ENCODE measurements at places on chromosomes 7 and 10.

GRCh38 chr10:79069325-79070080 lies 737 bp downstream of the ZMIZ1 start:
- no peak for DNase-seq

DNA sequence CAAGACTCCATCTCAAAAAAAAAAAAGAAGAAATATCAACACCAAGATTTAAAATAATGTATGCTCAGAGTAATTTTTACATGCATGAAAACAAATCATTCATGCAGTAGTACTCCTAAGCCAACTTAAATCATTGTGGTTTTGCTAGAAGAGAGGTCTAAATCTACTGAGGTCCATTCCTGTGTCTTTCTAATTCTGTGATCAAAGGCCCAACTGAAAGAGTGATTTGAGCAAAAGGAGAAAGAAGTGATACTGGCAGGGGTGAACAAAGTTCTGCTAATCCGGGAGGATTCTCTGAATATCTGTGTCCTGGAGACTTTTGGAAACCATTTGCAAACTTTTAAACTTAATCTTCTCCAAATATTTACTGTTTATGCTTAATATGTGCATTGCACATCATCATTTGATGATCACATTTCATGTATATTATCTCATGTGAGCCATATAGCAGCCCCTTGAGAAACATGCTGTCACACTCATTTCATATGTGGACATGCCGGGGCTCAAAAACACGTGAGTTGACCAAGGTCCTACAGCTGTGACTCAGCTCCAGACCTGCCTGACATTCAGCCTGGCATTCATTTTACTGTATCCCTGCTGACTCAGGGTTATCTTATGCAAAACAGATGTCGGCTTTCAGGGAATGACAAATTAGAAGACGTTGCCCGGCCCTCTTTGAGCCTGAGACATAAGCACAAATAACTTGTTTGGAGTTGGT lies 76.4 kb downstream of the FAM107B start:
- no peak for DNase-seq

GRCh38 chr7:150897502-150898474 lies 45.5 kb downstream of the AOC1 start:
- no peak for DNase-seq

DNA sequence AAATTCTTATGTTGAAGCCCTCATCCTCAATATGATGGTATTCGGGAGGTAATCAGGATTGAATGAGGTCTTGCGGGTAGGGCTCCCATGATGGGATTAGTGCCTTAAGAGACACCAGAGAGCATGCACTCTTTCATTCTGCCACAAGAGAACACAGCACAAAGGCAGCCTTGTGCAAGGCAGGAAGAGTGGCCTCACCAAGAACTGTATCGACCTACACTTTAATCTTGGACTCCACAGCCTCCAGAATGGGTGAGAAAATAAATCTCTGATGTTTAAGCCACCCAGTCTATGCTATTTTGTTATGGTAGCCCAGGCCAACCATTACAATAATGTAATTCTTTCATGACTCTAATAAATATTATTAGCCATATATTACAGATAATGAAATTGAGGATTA lies 8.4 kb downstream of the SEM1 start:
- DNase-seq: no peak

GRCh38 chr7:74371381-74372341 lies 82.0 kb upstream of the GTF2IRD1 start:
- DNase-seq: no peak

DNA sequence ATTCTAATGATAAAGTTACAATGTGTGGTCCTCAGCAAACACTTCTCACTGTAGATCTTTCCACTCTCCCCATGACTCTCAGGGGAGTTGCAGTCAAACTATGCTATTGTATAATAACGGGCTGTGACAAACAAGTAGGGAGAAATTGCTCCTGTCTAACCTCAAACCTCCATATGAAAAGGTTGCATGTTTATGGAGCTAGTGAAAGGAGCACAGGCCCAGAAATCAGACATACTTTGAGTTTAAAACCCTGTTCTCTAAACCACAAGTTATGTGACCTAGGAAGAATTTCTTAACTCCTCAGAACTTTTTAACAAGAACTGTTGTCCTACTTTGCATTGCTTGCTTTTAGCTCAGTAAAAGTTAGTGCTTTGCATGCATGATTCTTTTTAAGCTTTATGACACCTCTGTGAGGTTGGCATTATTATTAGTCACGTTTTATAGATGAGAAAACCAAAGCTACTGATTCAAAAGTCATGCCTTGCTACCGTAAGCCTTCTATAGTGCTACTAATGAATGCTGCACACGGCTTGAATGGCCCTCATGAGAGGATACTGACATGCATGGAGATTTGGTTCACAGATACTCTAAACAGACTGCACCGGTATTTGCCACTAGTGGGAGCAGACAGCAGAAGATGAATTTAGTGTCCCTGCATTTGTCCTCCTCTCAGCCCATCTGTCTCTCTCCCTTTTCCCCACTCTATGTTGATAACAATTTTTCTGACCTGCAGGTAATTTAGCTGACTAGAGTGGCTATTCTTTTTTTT lies 129.5 kb upstream of the PCGF5 start:
- no peak for DNase-seq

DNA sequence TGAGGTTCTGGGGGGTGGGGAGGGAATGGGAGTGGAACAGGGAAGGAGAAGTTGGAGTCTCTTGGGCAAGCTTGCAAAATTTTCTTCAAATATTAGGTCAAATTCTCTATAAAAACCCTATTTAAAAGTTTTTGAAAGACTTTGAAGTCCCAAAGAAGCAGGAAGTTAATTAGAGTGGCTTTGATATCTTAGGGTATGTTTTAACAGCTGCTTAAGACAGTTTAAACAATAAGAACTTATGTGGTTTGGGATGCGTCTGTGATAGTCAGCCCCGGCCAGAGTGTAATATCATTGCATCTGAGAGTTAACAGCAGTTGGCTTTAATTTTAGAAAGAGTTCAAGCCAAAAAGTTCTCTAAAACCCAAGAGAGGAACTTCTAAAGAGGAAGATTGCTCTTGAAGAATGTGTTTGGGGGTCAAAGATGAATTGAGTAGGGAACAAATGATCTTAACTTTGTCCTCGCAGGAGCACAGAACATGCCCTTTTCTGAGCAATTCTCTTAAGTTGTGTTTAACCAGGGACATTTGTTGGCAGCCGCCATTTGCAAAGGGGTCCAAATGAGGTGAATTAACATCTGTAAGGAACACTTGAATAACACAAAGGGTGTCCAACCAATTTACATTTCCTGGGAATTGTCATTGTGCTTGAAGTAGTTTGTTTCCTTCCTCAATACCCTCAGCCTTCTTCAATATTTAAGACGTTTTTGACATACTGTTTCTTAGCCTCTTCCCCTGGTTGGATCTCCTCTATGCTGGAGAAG lies 182.4 kb downstream of the PTEN start:
- DNase-seq: no peak

- no peak for DNase-seq
Observed at GRCh38 chr10:128237710-128238109, 111.5 kb upstream of the MKI67 start.

DNA sequence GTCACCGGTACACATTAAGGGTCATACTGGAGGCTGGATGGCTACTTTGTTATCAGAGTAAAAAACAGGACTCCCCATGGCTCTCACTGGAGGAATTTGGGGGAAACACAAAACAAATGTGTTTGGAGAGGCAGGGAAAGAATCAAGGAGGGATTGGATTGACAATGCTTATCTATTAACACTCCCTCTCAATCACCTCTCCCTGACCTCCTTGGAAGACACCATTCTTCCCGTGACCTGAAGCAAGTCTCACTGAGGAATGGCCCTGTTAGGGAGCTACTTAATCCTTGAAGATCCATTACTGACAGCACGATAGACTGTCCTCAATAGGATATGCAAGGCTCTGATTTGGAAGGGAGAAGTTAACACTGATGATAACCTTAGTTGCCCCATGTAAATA lies 242.1 kb upstream of the PTN start:
- no peak for DNase-seq

- DNase-seq: no peak
Observed at GRCh38 chr10:123808286-123808685, 83.3 kb downstream of the CPXM2 start.

- no peak for DNase-seq
Observed at GRCh38 chr10:94485094-94485493, 60.5 kb upstream of the HELLS start.

DNA sequence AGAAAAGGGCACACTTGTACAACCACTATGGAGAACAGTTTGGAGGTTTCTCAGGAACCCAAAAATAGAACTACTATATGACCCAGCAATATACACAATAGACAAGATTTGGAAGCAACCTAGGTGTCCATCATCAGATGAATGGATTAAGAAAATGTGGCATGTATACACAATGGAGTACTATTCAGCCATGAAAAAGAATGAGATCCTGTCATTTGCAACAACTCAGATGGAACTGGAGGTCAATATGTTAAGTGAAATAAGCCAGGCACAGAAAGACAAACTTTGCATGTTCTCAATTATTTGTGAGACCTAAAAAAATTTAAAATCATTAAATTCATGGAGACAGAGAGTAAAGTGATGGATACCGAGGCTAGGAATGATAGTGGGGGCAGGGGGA lies 118.8 kb downstream of the ZNF467 start:
- DNase-seq: no peak

DNA sequence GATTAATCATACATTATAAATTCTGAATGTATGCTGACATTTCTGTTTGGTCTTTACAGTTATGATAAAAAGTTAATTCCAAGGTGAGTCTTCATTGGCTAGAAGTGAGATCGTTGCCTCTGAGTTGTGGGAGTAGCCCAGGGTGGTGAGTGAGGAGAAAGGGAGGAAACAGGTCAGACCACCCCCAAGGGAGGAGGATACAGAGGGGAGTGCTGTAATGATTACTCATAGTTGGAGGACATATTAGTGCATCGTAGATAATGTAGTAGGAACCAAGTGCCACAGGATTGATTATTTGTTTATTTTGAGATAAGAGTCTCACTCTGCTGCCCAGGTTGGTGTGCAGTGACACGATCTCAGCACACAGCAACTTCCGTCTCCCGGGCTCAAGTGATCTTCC lies 672.2 kb downstream of the INHBA start:
- DNase-seq: no peak

DNA sequence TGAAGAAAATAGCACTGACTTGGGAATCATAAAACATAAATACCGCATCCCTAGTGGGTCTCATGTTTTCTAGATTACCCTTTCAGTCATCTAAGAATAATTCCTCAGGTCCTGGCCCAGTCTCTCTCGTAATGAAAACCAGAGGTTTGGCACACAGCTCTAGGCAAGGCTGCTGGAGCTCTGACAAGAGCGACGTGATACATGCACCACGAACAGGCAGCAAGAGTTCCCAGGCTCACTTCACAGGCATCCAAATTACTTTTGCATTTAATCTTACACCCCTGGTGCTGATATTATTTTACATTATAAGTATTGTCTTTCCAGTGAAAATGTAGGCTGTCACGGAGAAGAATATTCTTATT lies 105.2 kb downstream of the THSD7A start:
- DNase-seq: no peak

- DNase-seq: no peak
Observed at GRCh38 chr7:24705461-24705954, 51.8 kb downstream of the GSDME start.

DNA sequence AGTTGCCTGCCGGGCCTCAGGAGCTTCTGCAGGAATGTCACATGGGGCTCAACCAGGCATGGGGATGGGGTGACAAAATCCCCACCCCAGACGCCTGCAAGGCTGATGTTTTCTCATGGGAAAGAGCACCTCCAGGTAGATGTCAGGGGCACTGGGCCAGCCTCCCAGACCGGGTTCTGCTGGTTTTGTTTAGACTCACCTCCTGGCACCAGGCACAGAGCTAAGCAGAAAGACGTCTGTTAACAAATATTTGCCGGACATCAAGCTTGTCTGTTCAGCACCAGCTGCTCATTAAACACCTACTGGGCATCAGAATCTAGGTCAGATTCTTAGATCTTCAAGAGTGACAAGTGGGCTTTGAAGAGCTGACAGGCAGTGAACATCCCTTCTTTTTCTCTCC lies 34.9 kb upstream of the TCERG1L start:
- DNase-seq: no peak

DNA sequence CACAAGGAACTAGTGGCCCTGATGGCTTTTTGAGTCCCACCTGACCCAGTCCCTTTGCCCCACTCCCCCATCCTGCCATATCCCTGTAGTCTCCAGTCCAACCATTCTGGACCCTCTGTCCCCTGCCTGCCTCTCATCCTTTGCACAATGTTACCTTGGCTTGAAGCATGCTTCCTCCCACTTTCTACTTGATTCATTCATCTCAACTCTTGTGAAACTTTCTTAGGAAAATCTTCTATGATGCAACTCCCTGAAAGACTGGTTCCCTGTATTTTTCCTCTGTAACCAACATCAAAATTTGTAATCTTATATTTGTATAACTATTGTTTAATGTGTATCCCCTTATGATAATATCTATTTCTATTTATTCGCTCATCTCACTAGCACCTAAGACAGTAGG lies 151.5 kb downstream of the LRRTM3 start:
- no peak for DNase-seq

DNA sequence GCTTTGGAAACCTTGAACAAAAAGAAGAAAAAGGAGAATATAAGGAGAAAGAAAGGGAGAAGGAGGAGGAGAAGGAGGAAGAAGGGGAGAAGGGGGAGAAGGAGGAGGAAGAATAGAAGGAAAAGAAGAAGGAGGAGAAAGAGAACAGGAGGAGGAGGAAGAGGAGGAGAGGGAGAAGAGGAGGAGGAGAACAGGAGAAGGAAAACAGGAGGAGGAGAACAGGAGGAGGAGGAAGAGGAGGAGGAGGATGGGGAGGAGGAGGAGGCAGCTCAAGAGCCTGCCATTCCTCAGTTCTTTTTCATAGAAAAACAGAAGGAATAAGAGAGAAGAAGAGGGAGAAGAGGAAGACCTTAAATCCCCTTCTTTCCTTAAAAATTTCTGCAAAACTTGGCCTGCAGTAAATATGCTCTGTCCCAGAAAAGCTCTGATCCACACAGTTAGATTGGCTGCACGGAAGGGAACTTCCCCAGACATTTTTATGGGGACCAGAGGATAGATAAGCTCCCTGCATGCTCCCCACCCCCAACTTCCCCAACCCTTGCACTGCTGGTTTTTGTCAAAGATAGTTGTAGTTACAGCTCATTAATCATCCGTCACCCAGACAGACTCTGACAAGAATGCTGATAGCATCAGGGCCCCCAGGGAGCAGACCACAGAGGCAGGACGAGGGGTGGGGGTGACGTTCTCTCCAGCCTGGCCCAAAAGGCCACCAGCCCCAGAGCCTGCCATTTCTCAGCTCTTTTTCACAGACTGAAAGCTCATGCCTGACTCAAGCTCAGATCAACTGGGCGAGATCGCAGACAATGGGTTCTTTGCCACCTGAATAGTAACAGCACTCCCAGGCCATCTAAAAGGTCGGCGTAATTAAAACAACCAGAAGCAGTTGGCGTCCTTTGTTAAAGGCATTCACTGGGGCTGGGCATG lies 34.5 kb upstream of the LYZL1 start:
- no peak for DNase-seq

- no peak for DNase-seq
Observed at GRCh38 chr10:47045331-47045861, 134.2 kb downstream of the PTPN20 start.

GRCh38 chr7:41097501-41097900 lies 605.4 kb downstream of the INHBA start:
- no peak for DNase-seq

All from stimulated activated CD4-positive, alpha-beta T cell treated with anti-CD3 and anti-CD28 coated beads, TNF-alpha, amount 100 ng/mL, for 1 hour (primary cell).